Memory B cell (primary cell): ENCODE measurements at places on chromosomes 7 and 10.

DNA sequence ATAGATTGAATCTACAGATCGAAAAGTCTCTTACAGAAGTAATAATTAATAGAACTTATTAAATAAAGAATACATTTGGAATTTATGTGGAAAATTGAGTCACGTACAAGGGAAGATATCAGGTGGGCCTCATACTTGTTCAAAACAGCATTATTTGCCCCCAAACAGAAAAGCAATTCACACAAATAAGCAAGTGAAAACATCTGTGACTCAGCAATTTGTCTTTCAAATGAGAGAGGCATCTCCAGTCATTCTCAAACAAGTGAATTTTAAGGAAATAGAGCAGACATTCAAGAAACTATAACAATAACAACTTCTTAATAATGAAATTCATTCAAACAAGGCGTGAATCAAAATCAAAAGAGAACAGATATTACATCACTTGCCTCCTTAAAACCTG lies 50.1 kb downstream of the SEMA3A start:
- no peak for DNase-seq

DNA sequence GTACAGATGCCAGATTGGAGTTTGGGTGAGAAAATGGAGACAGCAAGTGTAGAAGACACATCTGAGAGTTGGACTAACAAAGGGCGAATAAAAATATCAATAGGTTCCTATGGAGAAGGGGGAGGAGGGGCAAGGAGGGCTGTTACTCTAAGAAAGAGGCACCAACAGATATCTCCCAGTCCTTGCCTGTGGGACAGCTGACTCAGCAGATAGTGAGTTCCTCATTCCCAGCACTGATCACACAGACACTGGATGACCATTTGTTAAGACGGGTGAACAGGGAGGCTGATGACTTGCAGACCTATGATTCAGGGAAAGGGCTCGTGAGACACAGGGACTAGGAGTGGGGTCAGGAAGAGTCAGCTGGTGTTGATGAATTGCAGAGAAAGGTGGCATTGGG lies 5.7 kb upstream of the PRR15 start:
- no peak for DNase-seq

DNA sequence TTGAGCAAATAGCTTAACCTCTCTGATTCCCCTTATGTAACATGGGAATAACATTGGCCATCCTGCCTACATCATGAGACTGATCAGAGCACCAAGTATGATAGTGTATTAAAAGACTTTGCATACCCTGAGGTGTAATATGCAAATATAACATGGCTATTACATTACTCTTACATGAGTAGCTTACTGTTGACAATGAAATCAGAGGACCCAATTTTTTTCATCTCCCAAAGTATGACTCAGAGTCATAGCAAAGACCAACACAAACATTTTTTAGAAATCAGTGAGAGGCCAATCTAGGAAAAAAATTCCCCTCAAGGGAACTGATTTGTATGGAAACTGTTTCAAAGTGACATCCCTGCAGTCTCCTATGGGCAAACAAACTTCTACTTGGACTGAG lies 47.0 kb upstream of the TMEM140 start:
- DNase-seq, result no peak

DNA sequence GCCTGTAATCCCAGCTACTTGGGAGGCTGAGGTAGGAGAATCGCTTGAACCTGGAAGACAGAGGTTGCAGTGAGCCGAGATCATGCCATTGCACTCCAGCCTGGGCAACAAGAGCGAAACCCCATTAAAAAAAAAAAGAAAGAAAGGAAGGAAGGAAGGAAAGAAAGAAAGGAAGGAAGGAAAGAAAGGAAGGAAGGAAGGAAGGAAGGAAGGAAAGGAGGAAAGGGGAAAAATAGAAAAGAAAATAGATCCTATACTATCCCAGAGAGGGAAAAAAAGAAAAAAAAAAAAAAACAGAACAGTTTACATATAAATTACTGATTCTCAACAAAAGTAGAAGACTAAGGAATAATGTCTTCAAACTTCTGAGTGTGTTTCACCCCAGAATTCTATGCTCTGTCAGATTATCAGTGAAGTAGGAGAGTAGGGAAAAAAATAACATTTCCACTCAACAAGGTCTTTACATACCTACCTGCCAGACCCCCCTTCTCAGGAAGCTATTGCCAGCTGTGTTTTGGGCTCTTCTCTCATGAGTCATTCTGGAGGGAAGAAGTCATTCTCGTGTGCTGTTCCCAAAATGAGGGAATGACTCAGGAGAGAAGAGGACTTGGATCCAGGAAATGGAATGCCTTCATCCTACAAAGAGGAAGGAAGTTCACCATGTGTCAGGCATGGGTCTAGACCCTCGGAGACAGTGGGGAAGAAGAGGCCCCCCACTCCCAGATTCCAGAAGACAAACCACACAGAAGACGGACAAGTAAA lies 20.9 kb downstream of the RGS10 start:
- DNase-seq, result no peak

- no peak for DNase-seq
Measured at GRCh38 chr7:79855172-79855571, 279.5 kb upstream of the GNAI1 start.

DNA sequence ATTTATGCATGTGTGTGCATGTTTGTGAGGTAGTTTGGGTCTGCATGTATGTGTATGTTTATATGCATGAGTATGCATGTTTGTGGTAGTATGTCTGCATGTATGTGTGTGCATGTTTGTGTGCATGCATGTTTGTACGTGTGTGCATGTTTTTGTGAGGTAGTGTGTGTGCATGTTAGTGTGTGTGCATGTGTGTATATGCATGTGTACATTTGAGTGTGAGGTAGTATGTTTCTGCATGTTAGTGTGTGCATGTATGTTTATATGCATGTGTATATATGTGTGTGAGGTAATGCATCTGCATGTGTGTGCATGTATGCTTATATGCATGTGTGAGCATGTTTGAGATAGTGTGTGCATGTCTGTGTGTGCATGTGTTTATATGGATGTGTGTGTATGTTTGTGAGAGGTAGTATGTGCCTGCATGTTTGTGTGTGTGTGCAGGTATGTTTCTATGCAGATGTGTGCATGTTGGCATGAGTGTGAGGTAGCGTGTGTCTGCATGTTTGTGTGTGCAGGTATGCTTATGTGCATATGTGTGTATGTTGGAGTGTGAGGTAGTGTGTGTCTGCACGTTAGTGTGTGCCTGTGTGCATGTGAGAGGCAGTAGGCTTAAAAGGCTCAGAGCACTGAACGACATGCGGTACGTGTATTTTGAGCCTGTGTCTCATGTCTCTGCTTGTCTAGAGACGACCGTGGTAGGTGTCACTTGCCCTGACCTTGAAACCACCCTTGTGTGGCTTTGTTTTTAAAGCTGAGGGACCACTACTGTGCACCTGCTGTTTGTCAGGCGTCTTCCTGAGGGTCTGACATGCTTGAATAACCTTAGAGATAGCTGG lies 43.7 kb downstream of the PFKP start:
- DNase-seq, result no peak

- no peak for DNase-seq
Measured at GRCh38 chr7:94540428-94540827, 30.8 kb downstream of the CASD1 start.

GRCh38 chr10:89001729-89002072 lies 11.1 kb downstream of the FAS start:
- DNase-seq, result no peak

GRCh38 chr7:114934086-114934485 lies 12.2 kb downstream of the MDFIC start:
- no peak for DNase-seq

DNA sequence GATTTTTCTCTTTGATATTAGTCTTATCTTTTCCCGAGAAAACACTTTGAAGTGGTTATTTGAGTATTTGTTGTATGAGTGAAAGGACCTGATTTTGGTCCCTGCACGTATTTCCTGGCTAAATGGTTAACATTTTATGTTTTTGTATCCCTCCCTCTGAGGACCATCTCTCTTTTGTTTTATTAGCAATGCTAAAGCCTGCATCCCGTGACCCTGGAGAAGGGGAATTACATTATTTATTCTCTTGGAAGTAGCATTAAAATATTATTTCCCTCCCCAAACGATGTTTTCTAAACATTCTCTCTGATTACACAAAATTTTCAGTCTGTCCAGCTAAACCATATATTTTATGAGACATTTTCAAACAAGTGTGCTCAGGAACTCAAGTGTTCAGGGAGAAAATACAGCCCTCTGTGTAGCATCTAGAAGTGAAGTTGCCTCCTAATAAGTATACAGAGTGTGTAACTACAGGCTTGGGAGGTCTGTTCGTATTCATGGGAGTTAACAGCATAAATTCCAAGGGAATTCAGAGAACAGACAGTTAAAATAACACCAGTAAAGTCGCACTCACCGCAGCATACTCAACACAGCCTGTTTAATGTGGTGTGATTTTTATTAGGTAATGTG lies 163.8 kb upstream of the NPVF start:
- no peak for DNase-seq

GRCh38 chr7:55023841-55024505 lies 5.2 kb downstream of the EGFR start:
- DNase-seq, result no peak

DNA sequence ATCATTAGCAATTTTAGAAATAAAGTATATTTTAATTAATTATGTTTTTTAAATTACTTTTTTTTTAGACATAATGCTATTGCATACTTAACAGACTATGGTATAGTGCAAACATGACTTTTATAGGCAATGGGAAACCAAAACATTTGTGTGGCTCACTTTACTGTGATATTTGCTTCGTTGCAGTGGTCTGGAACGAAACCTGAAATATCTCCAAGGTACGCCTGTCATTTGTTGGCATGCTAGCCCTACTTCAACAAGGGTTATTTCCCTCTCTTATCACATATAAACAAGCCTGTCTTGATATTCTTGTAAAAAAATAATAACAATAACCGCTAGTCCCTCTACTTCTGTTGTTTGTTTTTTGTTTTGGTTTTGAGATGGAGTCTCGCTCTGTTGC lies 74.2 kb downstream of the TYW1B start:
- no peak for DNase-seq

- no peak for DNase-seq
Measured at GRCh38 chr7:137895301-137896221, 48.8 kb upstream of the DGKI start.

DNA sequence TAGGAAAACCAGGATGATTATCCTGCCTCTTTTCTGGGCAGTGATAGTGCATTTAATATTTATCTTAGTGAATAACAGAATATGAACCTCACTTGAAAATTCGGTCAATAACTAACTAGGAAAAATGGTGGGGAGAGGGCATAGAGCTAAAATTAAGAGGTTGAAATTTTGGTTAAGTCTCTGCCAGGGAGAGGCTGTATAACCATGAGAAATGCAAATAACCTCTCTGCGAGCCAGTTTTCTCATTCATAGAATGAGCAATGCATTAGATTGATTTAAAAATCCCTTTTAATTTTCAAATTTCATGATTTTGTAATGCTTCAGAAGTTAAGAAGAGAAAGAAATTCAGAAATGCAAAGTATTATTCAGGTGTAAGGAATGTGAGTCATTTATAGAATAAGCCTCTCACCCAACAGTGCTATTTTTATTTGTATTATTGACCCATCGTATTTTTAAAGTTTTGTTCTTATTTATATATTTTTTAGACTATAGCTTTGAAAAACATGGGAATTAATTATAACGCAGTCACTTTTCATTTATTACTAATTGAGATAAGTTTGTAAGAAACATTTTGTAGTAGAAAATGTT lies 104.7 kb downstream of the PHF14 start:
- DNase-seq, result no peak

- peak; percentile 81 for DNase-seq
Measured at GRCh38 chr7:24572997-24573553, at the start of gene PALS2. Gene PALS2 (plus strand): TSS chr7:24573452. CDS start chr7:24623668, 50,216 bp downstream.

DNA sequence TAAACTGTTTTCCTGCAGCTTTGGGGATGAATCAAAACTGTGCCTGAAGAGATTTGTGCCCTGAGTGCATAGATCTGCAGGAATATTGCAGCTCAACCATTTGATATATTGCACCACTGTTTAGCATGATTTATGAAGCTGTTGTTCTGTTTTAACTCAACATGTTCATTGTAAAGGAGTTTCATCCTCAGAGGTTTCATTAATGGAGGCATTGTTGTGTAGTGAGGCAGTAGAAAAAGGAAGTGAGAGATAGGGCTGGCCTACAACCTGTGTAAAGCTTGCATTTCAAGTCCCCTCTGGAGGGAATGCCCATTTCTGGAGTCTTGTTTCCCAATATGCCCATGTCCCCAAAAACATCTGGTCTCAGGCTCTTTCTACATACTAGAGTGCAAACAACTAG lies 67.5 kb downstream of the DNAJC12 start:
- no peak for DNase-seq

DNA sequence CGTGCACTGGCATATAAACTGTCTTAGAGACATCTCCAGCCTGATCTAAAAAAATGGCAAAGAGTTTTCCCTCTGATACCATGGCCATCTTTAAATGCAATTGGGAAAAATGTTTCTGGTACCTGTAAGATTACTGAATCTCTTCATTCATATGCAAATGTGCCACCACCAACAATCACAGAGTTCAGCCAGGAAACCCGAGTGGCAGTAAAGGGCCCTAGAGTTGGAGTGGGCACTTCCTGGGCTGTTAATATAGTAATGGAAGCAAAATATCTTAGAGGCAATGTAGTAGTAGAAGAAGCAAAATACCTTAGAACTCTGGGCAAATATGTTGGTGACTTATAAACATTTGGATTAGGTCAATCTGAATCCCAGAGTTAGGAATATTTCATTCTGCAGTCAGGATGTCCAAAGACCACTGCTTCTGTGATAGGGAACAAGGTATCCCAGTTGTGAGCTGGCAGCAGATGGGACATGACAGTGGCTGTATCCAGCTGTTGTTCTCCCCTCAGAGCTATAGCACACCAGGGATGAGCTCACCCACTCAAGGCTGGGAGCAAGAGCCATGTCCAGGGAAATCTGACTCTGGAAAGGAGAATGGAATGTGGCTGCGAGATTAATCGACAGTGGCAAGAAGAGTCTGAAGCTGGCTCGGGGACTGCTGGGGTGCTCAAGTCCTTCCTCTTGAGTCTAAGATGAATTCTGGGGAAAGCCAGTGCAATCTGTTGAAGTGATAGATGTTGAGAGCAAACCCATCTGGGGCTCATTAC lies 332.1 kb downstream of the PHTF2 start:
- DNase-seq, result no peak

GRCh38 chr7:52838981-52839411 lies 196.4 kb upstream of the POM121L12 start:
- no peak for DNase-seq

- DNase-seq, result no peak
Measured at GRCh38 chr7:69418869-69419670, 179.2 kb upstream of the AUTS2 start.

- peak; percentile 14 for DNase-seq
Measured at GRCh38 chr10:9302140-9302746, 1247.8 kb downstream of the GATA3 start.
